SJSA1 (cell line): ENCODE measurements at places on chromosomes 4 and X.

DNA sequence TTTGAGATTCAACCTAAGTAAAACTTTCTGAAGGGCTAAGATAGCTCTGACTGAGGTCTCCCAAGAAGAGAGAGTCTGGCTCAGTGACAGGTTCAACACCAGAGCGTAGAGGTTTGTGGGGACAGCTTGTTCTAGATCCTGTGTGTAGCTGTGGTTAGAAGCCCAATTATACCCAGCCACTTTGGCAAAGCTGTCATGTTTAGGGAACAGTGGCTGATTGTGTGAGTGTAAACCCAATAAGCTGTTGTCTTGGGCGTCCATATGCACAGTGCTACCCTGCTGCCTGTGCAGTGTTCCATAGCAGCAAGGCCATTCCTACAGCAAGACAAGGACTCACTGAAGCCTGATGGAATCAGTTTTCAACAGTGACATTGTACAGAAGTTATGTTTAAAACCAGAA lies 11.2 kb upstream of the SCRG1 start:
- no peak for DNase-seq

- DNase-seq, result no peak
Observed at GRCh38 chrX:40010550-40011321, 87.0 kb downstream of the BCOR start.

DNA sequence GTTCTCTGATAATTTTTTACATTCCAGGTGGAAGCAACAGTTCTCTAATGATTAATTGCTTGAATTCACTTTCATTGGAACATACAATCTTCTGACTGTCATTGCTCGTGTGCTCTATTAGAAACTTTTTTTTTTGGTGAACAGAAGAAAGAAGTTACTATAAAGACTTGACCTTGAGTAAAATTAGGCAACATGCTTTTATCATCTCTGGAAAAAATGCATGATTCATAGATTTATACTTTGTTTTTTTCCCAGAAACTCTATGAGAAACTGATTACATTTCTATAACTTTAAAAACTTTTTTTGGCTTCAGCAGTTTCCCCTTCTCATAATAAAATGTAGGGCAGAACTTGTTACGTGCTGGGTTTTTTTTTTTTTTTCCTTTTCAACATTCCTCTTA lies 167.6 kb downstream of the ARHGAP10 start:
- no peak for DNase-seq

- DNase-seq, result no peak
Observed at GRCh38 chr4:78768452-78769180, 7.5 kb upstream of the BMP2K start.

DNA sequence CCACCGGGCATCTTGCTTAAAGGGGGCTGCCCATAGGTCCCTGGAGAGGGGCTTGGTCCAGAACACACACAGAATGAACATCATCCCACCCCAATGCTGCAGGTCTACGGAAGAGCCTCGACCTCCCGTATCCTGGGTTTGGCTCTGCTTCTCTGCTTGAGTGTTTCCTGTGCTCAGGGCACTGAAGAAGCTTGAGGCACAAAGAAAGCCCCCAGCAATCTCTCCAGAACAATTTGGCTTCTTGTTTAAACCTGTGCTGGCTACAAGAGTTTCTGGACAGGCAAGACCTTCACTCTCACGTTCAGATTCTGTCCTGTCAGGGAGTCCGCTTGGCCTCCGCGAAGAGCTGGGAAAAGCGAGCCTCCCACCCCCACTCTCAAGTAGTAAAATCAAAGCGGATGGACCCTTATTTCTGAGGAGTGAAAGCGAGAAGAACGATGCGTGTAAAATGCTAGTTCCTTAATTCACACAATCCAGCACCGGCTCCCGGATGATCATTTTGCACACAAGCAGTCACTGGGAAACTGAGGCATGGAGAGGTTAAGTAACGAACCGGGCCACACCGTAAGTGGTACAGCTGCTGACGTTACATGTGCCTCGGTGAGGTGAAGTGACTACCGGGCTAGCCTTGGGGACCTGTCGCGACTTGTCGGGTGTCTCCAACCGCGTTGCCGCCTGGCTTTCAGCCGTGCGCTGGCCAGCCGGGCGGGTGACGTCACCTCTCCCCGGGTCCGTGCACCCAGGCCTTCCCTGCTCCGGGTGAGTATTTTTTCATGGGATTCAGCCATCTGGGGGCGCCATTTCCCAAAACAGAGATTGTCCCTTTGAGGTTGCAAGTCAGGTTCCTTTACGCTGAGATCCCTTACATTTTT lies 3.1 kb upstream of the SFRP2 start:
- DNase-seq, result no peak

- no peak for DNase-seq
Observed at GRCh38 chr4:3686753-3687152, 79.4 kb upstream of the ADRA2C start.

DNA sequence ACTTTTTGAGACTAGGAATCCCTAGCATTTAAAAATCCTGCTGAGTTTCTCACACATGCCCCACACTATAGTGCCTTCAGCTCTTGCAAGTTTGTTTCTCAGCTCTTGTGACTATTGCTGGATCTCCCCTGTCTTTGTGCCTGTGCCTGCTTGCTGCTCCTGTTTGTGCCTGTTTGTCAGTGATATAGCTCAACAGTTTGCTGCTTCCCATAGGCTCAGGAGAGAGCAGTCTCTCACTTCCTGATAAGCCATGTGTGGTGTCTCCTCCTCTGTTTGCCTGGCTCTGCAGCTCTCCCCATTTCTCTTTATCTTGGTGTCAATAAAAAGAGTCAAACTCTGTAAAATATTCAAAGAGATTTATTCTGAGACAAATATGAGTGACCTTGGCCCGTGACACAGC lies 259.8 kb upstream of the CLNK start:
- no peak for DNase-seq

- no peak for DNase-seq
Observed at GRCh38 chrX:117752745-117753144, 363.9 kb downstream of the KLHL13 start.

- DNase-seq, result no peak
Observed at GRCh38 chr4:151347490-151348235, 22.3 kb upstream of the SH3D19 start.

DNA sequence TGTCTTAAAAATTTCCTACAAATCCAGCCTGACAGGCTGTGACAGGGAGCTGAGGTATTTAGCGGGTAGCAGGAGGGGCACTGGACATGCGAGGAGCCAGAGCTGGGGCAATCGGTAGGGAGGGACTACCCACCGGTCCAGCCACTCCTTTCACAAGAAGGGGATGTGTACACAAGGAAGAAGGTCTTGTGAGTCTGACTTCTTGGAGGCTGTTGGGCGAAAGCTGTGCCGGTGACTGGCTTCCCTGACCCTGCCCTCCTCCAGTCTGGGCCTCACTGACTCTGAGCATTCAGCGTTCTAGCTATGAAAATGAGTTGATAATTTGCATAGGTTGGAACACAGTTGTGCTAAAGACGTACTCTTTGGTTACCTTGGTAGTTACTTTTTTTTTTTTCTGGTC lies 12.7 kb upstream of the CXCL8 start:
- no peak for DNase-seq

DNA sequence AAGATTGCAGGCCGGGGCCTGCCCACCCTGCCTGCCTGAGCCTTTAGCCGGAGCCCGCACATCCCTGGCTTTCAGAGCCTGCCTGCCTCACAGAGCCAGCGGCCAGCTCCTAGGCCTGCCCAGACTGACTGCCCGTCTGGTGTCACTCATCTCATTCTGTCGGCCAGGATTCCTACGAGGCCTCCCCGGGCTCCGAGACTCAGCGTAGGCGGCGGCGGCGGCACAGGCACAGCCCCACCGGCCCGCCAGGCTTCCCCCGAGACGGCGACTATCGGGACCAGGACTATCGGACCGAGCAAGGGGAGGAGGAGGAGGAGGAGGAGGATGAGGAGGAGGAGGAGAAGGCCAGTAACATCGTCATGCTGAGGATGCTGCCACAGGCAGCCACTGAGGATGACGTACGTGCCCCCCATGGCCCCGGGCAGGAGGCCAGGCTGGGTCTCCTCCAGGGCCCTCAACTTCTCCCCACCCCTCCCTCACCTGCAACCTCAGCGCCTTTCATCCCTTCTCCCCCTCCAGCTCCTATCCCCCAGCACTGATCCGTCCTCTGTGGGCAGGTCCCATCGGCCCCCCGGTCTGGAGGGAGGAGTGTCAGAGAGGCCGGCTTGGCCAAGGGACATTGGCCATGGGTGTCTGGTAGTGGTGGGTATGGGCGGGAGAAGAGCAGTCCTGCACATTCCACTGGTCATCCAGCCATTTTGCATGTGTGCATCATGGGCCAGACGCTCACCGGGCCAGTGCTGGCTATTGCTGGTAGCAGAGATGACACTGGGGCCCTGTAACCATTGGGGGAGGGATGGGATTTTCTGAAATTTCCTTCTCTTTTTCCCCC lies 22.6 kb upstream of the UBA1 start:
- no peak for DNase-seq

DNA sequence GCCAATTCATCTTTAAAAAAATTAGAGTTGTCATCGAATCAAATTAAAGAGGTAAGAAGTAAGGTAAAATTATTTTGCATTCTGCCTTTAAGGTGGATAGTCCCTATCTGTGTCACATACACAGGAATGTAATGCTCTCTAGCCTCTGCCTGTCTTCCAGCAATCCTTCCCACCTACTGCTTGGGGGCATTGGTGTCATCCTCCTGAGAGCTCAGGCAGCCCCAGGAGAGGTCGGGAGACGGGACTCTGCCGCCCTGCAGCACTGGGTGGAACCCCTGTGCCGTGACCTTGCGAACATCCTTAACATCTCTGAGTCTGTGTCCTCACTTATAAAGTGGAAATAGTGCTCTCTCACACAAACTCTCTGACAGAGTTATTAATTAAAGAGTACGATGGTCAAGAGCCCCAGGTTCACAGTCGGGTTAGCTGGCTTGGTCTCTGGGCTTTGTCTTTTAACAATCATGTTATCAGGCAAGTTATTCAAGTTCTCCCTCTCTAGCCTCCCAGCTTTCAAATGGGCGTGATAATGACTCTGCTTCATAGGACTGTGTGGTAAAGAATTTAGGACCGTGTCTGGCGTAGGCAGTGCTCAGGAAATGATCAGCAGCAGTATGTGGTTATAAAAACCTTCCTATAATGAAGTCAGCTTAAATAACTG lies 10.2 kb downstream of the TLR3 start:
- DNase-seq, result no peak

DNA sequence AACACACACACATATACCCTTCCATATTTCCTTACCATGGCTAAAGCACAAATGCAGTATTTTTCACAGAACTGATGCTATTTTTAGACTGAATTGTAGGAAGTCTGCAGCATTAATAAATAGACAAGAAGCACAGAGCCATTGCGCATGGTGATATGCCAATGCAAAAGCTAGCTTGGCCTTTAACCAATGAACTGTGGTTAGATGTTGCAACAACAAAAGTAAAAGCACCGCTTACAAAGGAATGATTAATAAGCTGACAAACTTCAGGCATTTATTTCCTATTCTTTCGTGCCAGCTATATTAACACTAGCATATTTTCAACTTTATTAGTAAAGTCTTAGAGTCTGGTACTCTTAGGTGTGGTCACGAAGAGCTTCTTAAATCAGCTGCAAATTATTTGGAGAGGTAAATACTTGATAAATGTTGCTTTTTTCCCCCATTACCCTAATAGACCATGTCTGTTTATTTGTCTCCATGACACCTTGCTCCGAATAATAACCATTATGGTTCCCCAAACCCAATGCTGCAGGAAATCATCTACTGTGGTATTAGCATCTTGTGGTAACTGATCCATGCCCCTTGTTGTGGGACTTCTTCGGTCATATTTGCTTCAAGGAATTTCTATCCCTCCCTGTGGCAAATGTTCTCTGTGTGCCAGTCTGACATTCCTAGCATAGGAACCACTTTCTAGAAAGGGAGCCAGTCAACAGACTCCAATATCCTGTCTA lies 306.1 kb upstream of the TAPT1 start:
- DNase-seq, result peak; percentile 1

- no peak for DNase-seq
Observed at GRCh38 chr4:54525602-54526001, 132.2 kb upstream of the KIT start.

GRCh38 chr4:17941731-17942130 lies 79.8 kb downstream of the LCORL start:
- no peak for DNase-seq

DNA sequence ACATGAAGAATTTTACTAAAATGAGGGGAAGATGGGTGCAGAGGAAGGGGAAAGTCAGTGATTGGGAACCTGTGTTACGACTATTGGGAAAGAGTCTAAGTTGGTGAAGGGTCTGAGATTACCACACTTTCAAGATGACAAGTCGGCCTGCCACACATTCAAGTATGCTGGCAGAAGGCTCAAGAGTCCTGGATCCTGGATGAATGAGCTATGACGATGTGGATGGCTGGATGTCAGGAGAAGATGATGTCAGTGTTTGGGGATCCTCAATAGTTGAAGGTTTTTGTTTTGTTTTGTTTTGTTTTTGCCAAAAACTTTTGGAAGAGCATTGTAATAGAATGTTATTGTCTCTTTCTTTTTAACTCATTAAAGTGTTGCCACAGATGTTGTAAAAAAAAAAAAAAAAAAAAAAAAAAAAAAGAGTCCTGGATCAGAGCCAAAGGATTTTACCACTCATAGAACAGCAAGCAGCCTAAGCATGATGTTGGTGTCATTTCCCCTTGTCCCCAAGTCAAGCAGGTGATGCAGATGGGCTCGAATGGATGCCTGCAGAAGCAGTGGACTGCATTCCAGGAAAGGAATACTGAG lies 120.6 kb downstream of the REELD1 start:
- no peak for DNase-seq

DNA sequence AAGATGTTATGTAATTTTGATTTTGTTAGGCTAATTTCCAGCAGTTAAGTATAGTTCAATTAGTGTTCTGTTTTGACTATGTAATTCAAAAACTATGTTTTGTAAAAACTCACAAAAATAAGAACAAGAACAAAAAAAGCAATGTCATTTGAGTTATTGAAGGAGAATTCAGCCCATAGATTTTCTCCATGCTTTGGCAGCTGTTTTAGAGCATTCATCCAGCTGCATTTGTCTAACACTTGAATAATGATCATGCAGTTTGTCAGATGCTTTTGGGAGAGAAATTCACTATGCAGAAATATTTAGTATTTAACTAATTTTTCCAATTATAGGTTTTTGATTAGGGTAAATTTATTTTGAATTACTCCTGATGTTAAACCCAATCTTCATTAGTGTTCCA lies 14.2 kb downstream of the CPE start:
- no peak for DNase-seq

DNA sequence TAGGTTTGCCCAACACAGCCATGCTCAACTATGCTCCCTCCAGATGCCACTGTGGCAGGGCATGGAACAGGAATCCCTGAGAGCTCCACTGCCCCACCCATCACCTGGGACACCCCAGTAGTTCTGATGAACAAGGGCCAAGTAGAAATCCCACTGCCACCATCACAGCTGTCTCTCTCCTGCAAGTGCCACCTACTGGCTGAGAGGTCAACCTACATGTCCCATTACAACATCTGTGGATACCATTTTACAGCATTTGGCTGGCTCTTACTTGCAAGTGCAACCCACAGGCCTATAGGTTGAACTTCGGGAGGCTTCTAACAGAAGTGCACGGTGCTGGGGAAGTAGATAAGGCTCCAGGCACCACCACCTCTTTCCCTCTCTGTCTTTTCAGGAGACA lies 142.5 kb downstream of the CXXC4 start:
- DNase-seq, result no peak
